ENCODE measurements at places on chromosomes 3 and 15.

DNA sequence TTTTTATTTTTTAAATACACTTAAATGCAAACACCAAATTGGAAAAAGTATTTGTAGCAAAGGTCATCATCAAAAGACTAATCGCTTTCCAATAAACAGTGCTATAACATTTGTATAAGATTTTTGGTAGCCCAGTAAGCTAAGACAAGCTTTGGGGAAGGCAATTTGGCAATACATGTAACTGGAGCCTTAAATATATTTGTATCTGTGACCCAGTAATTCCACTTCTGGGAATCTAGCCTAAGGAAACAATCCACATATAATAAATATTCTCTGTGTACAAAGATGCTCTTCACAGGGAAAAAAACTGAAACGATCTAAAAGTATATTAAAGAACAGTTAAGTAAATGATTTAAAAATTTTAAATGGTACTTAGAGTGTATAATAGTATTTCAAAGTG is 65.5 kb upstream of the TJP1 start:
- H3K36me3 ChIP-seq: no peaks in the 10 kb centered on the region
- no peaks in the 10 kb centered on the region for H3K27me3 ChIP-seq
- H3K4me1 ChIP-seq: no peaks in the 10 kb centered on the region
- no peak for DNase-seq
- no peak overlapping the region for H3K4me3 ChIP-seq

- no peaks in the 10 kb centered on the region for H3K4me1 ChIP-seq
- no peak overlapping the region for H3K4me3 ChIP-seq
- H3K27me3 ChIP-seq: no peaks in the 10 kb centered on the region
- H3K27ac ChIP-seq: no peak overlapping the region
- no peaks in the 10 kb centered on the region for H3K36me3 ChIP-seq
- DNase-seq: no peak
Measured at GRCh38 chr3:33664195-33664594, 53.9 kb downstream of the CLASP2 start.

DNA sequence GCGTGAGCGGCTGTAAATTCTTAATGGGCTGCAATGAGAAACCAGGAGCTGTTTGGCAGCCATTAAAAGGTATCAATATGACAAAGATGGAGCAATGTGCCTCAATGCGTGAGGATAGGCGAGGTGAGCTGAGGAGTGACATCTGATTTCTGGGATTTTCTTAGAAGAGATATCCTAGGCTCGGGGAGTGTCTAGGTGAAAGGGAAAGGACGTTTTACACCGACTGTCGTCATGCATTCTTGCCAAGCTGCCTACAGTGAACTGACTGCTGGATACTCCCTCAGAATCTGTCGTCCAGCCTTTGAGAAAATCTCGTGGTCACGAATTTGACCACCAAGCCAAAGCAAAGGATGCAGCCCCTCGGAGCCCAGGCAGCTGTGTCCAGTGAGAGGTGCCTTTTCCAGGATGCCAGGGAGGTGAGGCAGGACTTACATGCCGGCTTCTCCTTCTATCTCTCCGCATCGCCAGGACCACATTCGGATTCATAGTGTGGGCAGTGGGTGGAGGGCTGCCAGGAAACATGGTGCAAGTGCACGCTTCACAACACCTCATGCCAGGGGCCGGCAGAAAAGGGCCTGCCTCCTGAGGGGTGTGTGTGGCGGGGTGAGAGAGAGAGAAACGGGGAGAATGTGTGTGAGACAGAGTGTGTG is 80.3 kb upstream of the ABHD17C start:
- H3K27me3 ChIP-seq: no peaks in the 10 kb centered on the region
- no peak overlapping the region for H3K27ac ChIP-seq
- no peaks in the 10 kb centered on the region for H3K4me1 ChIP-seq
- no peak for DNase-seq
- no peak overlapping the region for H3K4me3 ChIP-seq

GRCh38 chr15:75720787-75721479 is 8.3 kb upstream of the CSPG4 start:
- H3K36me3 ChIP-seq: no peaks in the 10 kb centered on the region
- DNase-seq: no peak
- no peak overlapping the region for H3K4me3 ChIP-seq
- H3K27ac ChIP-seq: no peak overlapping the region
- no peaks in the 10 kb centered on the region for H3K27me3 ChIP-seq
- H3K4me1 ChIP-seq: no peaks in the 10 kb centered on the region

DNA sequence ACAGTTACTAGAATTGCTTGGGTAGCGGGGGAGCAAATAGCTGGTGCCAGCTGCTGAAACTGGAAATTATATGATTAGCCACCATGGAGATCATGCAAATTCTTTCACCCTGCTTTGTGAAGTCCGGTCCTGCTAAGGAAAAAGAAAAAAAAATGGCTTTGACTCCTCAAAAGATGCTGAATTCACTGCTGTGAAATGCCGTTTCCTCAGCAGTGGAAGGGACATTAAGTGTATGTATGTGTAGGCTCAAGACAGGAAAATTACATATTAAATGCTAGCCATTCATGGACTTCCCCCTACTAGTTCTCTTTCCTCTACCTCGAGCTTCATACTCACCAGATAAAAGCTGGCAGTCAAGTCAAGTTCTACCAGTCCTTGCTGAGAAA is 81.9 kb upstream of the ZBED2 start:
- no peak for DNase-seq
- H3K27me3 ChIP-seq: no peaks in the 10 kb centered on the region
- peaks cover 55% of the 10 kb centered on the region for H3K4me1 ChIP-seq
- H3K4me3 ChIP-seq: no peak overlapping the region
- no peak overlapping the region for H3K27ac ChIP-seq
- H3K36me3 ChIP-seq: no peaks in the 10 kb centered on the region

GRCh38 chr3:51620543-51620942 is 50.5 kb upstream of the TEX264 start:
- no peaks in the 10 kb centered on the region for H3K36me3 ChIP-seq
- H3K27me3 ChIP-seq: no peaks in the 10 kb centered on the region
- no peak overlapping the region for H3K27ac ChIP-seq
- DNase-seq: no peak

DNA sequence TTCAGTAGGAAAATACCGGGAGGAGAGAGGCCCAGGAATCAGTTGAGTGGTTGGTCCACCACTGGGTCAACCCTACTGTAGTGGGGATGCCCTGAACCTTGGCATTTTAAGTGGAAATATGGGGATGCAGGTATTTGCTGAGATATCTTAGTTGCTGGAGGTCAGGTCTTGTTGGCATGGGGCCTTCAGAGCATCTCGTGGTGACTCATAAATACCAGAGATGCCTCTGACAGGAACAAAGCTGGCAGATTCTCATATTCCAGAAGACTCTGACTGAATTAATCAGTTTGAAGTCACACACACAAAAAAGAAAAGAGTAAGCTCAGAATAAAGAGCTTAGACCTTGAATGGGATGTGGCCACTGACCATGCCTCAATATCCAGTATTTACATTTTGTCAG is 91.6 kb downstream of the CACNA2D3 start:
- H3K36me3 ChIP-seq: no peaks in the 10 kb centered on the region
- no peaks in the 10 kb centered on the region for H3K4me1 ChIP-seq
- H3K4me3 ChIP-seq: no peak overlapping the region
- H3K27ac ChIP-seq: no peak overlapping the region
- no peaks in the 10 kb centered on the region for H3K27me3 ChIP-seq

DNA sequence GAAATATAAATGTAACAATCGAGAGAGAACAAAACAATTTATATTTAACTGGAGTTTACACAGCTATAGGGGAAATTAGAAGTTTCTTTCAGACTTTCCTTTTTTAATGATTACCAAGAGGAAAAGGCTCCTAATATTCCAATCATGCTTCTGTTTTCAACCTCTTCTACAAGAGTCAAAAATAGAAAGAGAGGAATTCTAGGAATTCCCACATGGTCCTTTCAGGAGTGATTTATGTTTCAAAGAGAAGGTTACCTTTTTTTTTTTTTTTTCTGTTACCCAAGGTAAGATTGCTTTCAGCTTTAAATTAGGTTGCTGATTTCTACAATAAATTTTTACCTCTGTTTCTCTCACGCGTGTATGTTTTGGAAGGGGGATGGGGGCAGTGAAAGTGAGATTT is 355.3 kb upstream of the DCBLD2 start:
- no peaks in the 10 kb centered on the region for H3K4me1 ChIP-seq
- no peak overlapping the region for H3K4me3 ChIP-seq
- no peaks in the 10 kb centered on the region for H3K36me3 ChIP-seq
- no peak for DNase-seq

- DNase-seq: no peak
- no peak overlapping the region for H3K4me3 ChIP-seq
- peaks cover 61% of the 10 kb centered on the region for H3K4me1 ChIP-seq
- H3K36me3 ChIP-seq: no peaks in the 10 kb centered on the region
- no peaks in the 10 kb centered on the region for H3K27me3 ChIP-seq
Measured at GRCh38 chr3:125052624-125053303, 3.0 kb downstream of the HEG1 start.

DNA sequence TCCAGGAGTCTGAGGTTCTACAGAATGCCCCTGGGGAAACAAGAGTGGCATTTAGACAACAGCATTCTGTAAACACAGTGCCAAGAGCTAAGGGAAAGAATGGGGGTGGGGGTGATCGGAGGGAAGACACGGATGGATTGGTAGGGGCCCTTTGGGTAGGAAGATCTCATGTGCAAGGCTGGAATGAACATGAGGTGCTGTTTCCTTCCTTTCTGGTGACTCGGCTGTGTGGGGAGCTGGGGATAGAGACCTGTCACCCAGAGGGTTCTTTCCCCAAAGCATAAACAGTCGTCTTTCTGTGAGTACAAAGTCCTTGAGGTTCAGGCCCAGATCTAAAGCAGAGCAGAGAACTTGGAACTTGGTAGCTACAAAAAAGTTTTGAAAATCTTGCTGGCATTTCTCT is 11.7 kb downstream of the TPM1 start:
- H3K27ac ChIP-seq: no peak overlapping the region
- no peak for DNase-seq
- H3K4me3 ChIP-seq: no peak overlapping the region
- H3K4me1 ChIP-seq: peaks cover 10% of the 10 kb centered on the region
- peaks cover 10% of the 10 kb centered on the region for H3K36me3 ChIP-seq
- no peaks in the 10 kb centered on the region for H3K27me3 ChIP-seq

DNA sequence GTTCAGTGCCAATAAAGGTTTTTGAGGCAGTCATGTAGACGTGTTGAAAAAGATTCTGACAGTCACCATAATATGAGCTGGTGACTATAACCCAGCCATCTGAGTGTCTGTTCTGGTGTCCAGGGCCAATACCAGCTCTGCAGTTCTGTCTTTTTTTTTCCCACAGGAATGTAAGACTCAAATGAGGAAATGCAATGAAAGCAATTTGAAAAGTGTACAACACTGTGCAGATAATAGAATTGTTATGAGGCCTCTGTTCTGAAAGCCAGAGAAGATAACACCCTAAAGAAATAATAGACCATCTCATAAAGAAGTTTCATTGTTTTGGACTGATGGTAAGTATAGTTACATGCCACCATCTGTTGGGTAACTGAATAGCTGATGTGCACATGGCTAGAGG is 57.1 kb downstream of the CLDN1 start:
- H3K27ac ChIP-seq: no peak overlapping the region
- no peak overlapping the region for H3K4me3 ChIP-seq
- H3K27me3 ChIP-seq: no peaks in the 10 kb centered on the region
- no peaks in the 10 kb centered on the region for H3K36me3 ChIP-seq
- H3K4me1 ChIP-seq: no peaks in the 10 kb centered on the region
- DNase-seq: no peak

DNA sequence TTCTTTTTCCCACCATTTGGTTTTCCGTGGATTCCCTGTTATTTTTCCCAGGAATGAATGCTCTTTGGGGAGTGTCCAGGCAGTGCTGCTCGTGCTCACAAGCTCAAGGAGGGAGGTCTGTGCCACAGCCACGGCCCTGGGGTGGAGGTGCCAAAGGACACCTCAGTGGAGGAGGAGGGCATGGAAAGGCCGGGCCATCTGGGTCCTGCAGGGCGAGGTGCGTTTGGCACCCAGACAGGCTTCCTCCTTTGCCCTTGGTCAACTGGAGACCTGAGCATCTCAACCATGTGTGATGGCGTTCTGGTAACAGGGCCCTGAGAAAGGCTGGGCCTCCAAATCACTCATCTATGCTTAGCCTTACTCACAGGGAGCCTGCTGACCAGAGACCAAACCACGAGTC is 25.4 kb downstream of the KY start:
- no peaks in the 10 kb centered on the region for H3K36me3 ChIP-seq
- H3K27ac ChIP-seq: no peak overlapping the region
- H3K4me1 ChIP-seq: no peaks in the 10 kb centered on the region
- no peak for DNase-seq
- no peaks in the 10 kb centered on the region for H3K27me3 ChIP-seq
- no peak overlapping the region for H3K4me3 ChIP-seq

DNA sequence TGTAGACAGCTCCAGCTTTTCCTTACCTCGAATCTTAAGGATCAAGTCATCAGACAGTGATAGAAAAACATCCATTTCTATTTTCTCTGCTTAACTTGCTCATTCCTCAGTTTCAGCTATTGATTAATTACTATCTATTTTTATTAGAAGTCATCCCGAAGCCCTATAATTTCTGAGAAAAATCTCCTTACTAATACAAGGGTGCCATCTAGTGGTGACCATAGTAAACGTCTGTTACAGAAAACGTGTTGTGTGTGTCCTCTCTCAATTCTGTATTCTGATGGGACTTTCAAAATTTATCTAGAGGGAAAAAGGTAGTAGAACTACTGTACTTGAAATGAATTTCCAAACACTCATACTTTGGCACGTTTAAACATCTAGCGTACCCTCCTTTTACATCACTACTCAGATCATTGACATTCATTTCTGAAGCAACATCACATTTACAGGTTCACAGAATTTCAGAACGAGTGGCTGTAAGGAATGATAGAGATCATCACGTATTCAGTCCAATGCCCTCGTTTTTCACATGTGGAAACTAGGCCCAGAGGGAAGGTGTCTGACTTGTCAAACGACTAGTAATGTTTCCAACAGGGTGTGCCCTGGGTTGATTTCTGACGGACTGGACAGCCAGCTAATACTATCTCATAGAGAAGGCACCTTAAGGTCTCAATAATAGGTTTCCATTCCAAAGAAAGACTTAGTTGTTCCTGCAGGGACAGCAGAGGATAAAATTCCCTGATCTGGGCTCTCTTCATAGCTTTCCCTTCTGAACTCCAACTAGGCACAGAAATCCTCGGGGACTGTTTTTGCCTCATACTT is 25.6 kb downstream of the HACD2 start:
- H3K4me1 ChIP-seq: no peaks in the 10 kb centered on the region
- no peak overlapping the region for H3K27ac ChIP-seq
- no peaks in the 10 kb centered on the region for H3K36me3 ChIP-seq
- no peaks in the 10 kb centered on the region for H3K27me3 ChIP-seq

DNA sequence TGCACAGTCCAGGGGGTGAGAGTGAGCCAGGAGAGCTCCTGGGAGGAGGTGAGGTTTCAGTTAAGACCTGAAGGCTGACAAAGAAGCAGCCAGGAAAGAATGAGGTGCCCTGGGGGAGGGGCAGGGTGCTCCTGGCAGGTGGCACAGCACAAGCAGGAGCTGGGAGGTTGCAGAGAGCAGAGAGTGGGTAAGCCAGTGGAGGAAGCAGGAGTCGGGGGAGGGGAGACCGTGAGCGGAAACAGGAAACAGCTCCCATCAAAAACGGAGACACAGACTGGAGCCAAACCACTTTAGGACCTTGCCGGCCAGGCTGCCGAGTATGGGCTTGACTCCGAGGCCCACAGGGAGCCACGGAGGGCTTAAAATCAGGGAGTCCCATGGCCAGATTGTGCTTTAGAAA is 12.1 kb upstream of the FBLN2 start:
- no peak overlapping the region for H3K27ac ChIP-seq
- DNase-seq: no peak
- H3K36me3 ChIP-seq: no peaks in the 10 kb centered on the region
- H3K27me3 ChIP-seq: no peaks in the 10 kb centered on the region
- no peaks in the 10 kb centered on the region for H3K4me1 ChIP-seq

- H3K4me3 ChIP-seq: no peak overlapping the region
- no peak for DNase-seq
- no peaks in the 10 kb centered on the region for H3K36me3 ChIP-seq
- peaks cover 66% of the 10 kb centered on the region for H3K4me1 ChIP-seq
Measured at GRCh38 chr15:59801649-59802048, 112.5 kb upstream of the BNIP2 start.
